ENCODE measurements at places on chromosomes 6 and 20.

DNA sequence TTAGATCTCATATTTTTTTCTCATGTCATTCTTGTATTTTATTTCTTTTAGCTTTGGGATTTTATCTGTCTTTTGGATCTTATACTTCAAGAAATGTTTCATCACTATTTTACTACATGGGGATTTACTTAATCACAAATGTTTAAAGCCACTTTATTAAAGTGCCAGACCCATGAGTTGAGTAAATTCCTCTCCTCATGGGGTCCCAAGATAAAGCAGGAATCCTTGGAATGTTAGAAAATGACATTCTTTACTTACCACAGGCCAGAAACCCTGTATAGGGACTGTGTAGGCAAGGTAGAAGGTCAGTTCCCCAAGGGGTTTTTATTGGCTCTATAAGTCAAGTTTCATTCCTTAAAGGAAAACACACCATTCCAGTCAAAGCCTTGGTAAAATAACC, 28.4 kb upstream of the OR2J2 start:
- DNase-seq, result no peak

- DNase-seq, result no peak
Measured at GRCh38 chr20:24764027-24764793, 184.9 kb upstream of the CST7 start.

DNA sequence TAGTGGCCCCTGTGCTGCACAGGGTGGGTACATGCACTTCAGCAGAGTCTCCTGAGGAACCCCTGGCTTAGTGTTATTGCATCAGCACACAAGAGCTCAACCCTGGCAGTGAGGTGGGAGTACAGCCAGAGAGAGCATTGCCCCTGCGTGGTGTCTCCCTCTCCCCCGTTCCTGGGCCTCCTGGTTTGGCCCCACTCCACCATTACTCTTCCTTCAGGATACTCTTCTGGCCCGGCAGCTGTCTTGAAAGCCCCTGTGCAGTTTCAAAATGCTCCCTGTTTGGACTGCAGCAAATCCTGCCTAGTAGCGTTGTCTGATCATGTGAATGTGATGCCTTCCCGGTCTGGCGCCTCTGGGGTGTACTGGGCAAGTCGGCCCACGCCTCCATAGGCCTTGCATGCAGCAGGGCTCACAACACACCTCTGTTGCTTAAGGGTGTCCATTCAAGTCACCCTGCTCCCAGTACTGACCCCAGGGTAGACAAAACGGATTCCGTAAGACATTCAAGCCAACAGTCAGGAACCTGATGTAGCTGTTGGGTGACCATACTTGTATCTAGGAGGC, 32.1 kb downstream of the TXNDC5 start:
- no peak for DNase-seq

GRCh38 chr6:142152746-142153145, 5.7 kb downstream of the VTA1 start:
- DNase-seq, result no peak

GRCh38 chr6:104954190-104954797, 2.6 kb upstream of the LIN28B start:
- no peak for DNase-seq

GRCh38 chr20:7667194-7667593, 273.1 kb downstream of the HAO1 start:
- DNase-seq, result no peak

DNA sequence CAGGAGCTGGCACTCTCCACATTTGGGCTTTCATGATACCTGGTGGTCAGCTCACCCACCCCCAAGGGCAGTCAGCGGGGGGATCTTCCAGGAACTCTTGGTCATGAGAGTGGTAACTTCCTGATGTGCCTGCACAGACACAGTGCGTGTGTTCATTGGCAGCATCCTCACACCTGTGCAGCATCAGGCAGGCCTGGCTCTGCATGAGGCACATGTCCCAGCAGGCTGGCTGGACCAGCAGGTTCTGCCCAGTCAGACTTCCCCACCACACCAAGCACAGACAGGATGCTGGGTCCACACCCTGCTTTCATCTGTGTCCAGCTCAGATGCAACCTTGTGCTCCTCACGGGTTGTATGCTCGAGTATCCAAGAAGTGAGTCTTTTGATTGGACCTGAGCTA, 15.7 kb upstream of the UNC93A start:
- no peak for DNase-seq

DNA sequence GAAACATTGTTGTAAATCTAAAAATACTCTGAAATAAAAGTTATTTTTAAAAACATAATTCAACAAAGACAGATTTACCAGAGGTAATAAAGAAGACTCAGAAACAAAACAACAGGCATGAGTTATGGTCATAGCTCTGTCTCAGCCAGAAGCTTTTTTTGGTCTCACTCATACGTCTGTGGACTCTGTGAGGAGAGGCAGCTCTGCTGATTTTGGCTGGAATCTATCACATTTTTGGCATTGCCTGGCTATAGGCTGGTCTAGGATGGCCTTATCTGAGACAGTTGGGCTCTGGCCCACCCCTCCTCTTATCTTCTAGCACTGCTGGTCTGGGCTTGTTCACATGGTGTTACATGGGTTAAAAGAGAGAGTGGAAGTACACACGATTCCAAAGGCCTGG, 514.0 kb upstream of the BTBD3 start:
- DNase-seq, result no peak

All from GOT3 (cell line).